ENCODE measurements at places on chromosomes 7 and 10.

DNA sequence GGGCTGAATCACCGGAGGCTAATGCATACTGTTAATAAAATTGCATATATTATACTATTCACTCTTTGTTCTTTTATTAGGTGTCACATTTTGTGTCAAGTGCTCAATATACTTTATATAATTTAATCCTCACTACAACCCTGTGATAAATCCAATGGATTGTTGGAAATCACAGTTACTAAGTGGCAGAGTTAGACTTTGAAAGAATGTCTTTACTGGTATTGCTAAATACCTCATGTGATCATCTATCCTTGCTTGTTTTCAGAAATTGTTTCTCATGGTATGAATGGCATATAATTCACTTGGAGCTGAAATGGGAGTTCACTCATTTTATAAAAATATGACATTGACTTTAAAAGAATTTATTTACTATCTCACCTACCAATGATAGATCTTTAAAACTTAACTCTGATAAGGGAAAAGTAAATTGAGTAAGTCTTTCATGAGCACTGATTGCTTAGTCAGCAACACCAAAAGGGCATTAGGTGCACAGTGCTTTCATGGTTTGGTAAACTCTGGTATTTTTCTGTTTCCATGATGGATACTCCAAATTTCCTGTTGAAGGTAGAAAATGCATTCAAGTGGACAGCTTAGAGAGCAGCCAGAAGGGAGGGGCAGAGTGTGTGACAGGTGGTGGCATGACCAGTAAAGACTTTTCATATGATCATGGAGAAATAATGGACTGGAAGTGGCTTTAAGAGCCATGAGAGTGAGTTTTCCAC is 22.6 kb downstream of the ENKUR start:
- DNase-seq = no peak

DNA sequence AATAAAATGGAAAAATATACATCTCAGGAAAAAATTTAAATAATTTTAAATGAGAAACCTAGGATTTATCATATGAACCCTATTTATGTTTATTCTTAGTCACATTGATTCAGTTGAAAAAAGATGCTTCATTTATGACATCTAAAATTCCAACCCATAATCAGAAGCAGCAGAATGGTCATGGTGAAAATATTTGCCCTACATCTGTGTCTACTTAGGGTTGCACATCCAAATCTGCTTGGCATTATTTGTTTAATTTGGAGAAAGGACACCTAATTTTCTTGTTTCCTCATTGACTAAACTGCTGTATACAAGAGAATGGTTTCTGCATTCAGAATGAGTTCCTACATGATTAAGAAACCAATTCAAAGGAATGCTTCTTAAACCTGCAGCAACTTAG is 72.9 kb upstream of the SKAP2 start:
- no peak for DNase-seq

DNA sequence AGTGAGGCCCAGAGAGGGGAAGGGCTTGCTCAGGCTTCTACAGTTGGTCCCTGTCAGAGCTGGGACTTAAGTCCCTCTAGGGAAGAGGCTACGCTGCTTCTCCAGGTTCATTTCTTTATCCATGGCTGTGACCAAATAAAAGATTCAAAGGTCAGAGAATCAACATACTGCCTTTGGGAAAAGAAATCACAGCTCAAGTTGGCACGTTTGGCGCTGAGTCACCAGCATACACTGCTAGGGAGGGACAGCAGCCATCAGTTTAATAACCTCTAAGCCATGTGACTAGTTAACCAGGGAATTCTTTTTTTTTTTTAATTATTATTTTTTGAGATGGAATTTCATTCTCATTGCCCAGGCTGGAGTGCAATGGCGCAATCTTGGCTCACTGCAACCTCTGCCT is 28.4 kb upstream of the CRHR2 start:
- DNase-seq = no peak

DNA sequence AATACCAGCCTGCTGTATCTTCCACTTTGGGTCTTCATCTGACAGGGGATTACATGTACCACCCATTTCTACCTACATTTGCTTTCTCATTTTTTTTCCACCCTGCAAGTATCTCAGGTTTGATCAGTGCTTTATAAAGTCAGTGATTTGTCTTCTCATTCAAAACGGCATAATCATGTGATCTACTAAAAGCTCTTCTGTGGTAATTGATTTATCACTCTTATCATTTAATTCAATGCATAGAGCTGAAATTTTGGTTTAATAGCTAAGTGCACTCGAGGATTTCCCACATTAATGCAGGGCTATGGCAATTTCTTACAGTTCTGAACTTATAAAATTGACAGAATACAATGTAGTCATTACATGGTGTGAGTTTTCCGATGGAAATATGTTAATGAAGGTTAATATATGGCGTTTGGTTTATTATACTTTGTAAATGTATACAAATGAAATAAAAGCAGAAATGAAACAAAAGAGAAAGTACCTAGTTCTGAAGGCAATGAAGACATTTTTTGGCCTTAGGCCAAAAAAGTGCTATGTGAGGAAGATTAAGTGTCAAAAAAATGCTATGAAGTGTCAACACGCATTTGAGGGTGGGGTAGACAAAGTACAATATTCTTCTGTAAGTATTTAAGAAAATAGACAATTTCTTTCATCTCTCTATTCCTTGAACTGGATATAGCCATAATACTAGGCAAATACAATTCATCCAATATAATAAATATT is 457.3 kb downstream of the ETV1 start:
- DNase-seq = no peak

- DNase-seq = no peak
These were observed 304.7 kb downstream of the CDK14 start for GRCh38 chr7:90900628-90901356.

- no peak for DNase-seq
These were observed 43.2 kb downstream of the CHST3 start for GRCh38 chr10:72007246-72007892.

All from activated T-helper 2 cell treated with anti-CD3 and anti-CD28 coated beads, Interferon-gamma antibody, Interleukin-2, Interleukin-4, amounts not matched to agents 10 μg/mL and 5 μg/mL and 100 μg/mL, durations not matched to agents 14 hours and 24 hours and 36 hours (primary cell).